ENCODE measurements at places on chromosomes 6 and 20.

DNA sequence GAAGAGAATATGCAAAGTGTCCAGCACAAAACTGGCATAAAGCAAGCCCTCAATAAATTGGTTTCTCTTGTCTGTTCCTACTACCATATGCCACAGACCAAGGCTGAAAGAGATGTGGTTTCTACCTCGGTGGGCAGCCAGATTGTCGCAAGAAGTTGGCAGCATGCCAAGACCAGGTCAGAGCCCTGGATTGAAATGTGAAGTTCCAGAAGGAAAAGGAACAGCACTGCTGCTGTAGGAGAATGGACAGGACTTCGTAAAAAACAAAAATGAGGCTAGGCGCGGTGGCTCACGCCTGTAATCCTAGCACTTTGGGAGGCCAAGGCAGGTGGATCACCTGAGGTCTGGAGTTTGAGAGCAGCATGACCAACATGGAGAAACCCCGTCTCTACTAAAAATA is 22.1 kb downstream of the MRPL14 start:
- DNase-seq, result no peak

GRCh38 chr6:40323881-40324634 is 263.1 kb downstream of the LRFN2 start:
- DNase-seq, result no peak

GRCh38 chr6:76843054-76843822 is 620.1 kb downstream of the HTR1B start:
- no peak for DNase-seq

DNA sequence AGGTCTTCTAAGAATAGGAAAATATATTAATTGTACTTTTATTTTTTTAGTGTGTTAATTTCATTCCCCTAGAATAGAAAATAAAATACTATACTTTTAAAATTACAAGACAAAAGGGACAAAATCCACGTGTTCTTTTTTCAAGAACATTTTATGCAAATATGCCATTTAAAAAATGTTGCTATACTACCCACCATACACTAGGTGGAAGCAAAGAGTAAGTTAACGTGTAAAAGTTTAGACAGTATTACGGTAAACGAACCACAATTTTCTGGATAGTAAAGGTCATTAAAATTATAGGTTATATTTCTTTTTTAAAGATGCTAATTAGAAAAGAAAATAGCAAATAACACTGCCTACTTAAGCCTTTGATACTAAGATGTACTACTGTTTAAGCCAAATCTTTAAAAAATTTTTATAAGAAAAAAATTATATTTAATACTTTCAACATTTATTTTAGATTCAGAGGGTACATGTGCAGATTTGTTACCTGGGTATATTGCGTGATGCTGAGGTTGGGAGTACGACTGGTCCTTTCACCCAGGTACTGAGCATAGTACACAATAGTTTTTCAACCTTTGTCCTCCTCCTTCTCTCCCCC is 287.6 kb downstream of the PHF3 start:
- DNase-seq, result no peak

DNA sequence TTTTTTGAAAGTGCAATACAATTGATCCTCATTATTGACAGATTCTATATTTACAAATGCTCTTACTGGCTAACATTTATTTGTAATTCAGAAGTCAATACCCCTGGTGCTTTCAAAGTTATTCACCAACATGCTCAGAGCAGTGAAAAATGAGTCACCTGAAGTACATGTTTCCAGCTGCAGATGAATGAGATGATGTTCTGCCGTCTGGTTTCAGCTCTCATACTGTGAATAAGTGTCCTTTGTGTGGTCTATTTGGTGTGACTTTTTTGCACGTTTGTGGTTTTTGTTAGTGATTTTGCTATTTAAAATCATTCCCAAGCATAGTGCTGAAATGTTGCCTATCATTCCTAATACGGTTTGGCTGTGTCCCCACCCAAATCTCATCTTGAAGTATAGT is 22.3 kb upstream of the EYA4 start:
- DNase-seq, result no peak

- no peak for DNase-seq
Measured at GRCh38 chr20:48041078-48041780, 255.9 kb upstream of the SULF2 start.

DNA sequence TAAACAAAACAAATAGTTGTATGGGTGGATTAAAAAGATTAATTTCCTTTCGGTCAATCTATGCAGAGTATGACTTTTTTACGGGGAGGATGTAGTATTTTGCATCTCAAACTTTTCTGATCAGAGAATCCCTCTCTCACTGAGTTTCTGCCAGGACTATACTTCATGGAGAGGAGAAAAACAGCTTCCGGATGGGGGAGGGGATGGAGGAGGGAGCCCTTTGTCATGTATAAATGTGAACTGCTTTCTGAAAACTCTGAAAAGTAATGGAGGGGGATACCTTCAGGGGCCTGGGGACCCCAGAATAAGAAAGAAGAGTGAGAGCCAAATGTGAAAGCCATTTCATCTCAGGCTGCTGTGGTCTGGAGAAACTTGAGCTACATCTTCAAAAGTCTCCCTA is 173.1 kb upstream of the KCNK16 start:
- DNase-seq, result no peak

- DNase-seq, result no peak
Measured at GRCh38 chr6:42118162-42119001, 24.0 kb downstream of the C6orf132 start.

- no peak for DNase-seq
Measured at GRCh38 chr6:41976794-41977484, 35.3 kb upstream of the CCND3 start.

DNA sequence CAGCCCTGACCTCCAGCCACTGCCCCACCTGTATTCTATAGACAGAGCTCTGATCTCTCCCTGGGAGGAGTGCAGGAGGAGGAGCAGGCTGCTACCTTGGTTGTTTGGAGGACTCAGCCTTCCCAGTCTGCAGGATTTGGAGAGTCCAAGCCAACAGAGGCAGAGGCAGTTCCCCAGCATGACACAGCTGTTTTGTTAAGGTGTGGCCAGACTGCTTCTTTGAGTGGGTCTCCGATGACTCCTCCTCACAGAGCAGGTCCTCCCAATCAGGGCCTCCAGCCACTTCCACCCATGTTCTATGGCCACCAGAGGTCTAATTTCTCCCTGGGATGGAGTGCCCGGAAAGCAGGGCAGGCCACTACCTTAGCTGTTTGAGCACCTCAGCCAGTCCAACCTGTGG is 203.5 kb downstream of the HACE1 start:
- DNase-seq, result no peak

GRCh38 chr6:135269481-135269891 is 88.4 kb downstream of the MYB start:
- DNase-seq, result no peak

DNA sequence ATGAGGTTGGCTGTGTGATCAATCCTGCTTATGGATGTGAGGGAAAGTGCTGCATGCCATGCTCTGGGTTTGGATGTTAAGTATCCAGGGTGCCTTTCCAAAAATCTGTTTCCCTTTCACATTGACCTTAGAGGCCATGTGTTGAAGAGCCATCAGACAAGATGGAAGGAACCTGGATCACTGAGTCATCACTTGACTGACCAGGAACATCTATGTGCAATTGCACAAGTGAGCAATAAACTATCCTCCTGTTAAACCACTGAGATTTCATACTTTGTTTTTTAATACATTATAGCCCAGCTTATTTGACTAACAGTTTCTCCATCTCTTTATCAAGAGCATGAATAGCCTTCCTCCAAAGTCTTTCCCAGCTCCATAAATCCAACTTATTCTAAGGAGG is 17.8 kb upstream of the TMEM14A start:
- no peak for DNase-seq

DNA sequence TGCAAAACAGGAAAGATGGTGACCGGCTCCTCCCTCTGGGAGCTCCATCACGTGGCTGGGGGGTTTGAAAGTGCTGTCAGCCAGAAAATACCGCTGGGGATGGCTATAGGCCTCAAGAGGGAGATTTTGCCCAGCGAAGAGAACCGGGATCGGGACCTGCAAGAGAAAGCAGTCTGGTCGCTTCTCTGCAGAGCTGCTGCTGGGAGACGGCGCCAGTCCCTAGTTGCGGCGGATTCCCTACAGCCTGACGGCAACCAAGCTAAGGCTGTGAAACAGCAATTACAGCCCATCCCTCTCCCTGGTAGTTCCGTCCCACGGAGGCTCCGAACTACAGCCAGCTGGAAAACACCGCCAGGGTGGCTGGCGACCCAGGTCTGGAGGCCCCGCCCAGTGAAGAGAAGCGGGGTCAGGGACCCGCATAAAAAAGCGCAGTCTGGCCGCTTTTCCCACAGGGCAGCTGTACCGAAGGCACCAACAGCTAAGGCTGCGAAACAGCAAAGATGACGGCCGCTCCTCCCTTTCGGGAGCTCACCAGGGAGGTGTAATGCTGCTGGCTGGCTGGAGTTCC is 238.1 kb upstream of the IRAK1BP1 start:
- no peak for DNase-seq

DNA sequence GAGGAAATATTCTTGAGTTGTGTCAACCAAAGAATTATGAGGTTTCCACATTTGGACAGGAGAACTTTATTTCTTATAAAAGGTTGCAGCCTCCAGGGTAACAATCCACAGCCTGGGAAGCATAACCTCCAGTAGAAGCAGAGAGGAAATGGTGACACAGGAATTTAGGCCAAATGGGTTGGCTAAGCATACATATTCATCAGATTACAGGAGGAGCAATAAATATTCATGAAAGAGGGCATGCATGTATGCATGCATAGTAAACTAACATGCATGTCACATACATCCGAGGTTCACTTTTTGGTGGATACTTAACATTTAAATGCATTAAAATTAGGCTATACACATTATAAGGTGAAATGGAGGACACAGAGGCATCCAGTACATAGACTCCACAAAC is 55.7 kb upstream of the NT5E start:
- no peak for DNase-seq

- no peak for DNase-seq
Measured at GRCh38 chr20:23146181-23146580, 60.1 kb upstream of the CD93 start.

GRCh38 chr6:31190488-31190887 is 20.0 kb upstream of the POU5F1 start:
- DNase-seq, result no peak

- DNase-seq, result no peak
Measured at GRCh38 chr6:108780784-108781183, 67.4 kb upstream of the ARMC2 start.

- DNase-seq, result no peak
Measured at GRCh38 chr6:112710710-112711109, 363.6 kb downstream of the RFPL4B start.

- DNase-seq, result no peak
Measured at GRCh38 chr6:76124018-76124417, 51.6 kb upstream of the IMPG1 start.

DNA sequence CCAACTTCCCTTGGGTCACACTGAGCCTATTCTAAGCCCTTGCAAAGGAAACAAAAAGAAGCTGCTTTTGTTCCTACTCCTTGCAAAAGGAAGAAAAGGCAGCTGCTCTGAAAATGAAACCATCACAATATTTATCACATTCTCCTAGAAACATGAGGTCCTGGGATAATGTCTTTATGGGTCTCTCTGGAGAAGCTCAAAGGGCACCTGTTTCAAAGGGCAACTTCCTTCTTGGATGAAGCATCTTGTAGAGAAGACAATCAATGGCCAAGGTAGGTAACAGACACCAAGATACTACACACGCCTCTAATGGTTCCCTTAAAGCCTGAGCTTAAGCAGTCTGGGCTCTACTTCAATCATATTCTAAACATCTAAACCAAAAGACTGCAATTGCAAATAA is 10.4 kb downstream of the ELOVL5 start:
- DNase-seq, result no peak

Measured in SJSA1 (cell line).